ENCODE measurements at places on chromosomes 6 and 20.

- DNase-seq, result no peak
Measured at GRCh38 chr6:280775-281468, 11.4 kb upstream of the DUSP22 start.

DNA sequence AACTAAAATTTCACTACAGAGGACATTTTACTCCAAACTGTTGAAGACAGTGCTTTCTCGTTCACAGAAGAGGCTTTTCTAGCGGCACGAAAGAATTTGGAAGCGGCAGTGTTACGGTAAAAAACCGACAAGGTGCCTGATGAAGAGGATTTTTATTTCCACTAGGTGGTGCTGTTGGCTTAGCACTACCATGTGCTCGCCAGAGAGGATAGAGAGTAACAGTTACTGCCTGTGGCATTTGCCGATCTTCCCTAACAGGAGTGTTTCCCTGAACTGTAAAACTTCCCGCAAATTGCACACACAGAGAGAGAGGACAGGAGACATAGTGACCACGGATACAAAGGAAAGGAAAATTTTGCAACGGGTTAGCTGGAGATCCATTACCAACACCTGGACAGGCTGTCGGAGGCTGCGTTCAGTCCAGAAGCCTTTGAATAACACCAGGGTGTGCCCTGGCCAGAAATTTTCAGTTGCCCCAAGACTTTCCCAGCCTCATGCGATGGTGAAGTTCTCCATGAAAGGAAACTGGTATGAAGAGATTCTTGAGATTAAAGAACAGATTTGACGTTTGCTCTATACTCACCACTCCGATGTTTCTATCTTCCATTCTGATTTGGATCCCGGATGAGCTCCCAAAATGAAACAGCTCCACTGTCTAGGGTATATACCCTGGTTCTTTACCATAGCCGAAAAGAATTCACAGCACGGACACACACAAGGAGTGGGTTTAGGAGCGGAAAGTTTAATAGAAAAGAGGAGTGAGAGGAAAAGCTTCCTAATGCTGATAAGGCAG lies 48.1 kb downstream of the HLA-DPB1 start:
- peak; percentile 62 for DNase-seq

GRCh38 chr6:137651591-137652335 lies 157.6 kb upstream of the OLIG3 start:
- DNase-seq, result no peak

DNA sequence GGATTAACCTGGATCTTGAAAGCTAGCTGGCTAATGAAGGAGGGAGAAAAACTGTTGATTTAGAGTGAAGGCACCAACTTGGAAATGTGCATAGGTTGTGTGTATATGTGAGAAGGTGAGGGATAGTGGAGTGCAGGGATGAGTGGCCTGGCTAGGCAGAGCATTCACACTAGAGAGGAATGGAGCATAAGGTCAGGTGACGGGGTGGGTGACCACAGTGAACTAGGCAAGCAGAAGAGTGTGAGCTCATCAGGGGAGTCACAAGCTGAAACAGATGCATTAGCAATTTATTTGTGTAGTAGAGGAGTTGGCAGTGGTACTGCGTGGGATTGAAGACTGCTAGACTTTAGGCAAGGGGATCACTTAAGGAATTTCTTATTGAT lies 10.5 kb downstream of the ANKRD66 start:
- no peak for DNase-seq

DNA sequence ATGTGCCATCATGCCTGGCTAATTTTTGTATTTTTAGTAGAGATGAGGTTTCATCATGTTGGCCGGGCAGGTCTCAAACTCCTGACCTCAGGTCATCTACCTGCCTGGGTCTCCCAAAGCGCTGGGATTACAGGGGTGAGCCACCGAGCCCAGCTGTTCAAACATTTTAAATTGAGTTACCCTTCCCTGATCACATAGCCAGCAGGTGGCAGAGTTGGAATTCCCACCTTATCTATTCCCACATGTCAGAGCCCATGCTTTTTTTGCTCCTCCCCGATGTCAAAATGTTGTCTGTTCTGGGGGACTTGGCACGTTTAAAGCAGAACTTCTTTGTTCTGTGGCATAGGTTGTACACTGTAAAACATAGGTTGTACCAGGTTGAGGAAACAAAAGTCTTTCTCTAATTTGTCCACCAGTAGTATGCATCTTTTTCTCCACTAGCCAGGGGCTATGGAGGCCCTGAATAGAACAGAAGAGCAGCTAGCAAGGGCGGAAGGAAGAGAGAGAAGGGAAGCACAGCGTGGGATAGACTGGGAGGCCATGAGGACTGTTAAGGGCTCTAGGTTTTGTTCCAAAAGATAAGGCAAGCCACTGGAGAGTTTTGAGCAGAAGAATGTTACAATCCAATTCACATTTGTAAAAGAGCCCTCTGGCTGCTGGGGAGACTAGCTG lies 7.3 kb upstream of the LBP start:
- peak; percentile 46 for DNase-seq

DNA sequence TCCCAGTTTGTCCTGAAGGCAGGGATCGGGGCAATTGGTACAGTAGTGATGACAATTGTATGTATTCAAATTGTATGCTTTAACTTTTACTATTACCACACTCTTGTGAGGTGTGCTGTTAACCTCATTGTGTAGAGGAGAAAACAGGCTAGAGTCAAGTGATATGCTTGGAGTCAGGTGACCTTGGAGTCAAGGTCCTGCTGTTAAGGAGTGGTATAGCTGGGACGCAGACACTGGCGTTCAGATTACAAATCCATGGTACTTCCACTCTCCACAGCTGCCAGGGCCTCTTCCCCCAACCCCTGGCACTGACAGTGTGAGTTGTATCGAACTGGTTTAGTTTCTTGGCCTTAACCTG lies 10.5 kb downstream of the CNPY3 start:
- DNase-seq, result no peak
